ENCODE measurements at places on chromosomes 4 and X.

DNA sequence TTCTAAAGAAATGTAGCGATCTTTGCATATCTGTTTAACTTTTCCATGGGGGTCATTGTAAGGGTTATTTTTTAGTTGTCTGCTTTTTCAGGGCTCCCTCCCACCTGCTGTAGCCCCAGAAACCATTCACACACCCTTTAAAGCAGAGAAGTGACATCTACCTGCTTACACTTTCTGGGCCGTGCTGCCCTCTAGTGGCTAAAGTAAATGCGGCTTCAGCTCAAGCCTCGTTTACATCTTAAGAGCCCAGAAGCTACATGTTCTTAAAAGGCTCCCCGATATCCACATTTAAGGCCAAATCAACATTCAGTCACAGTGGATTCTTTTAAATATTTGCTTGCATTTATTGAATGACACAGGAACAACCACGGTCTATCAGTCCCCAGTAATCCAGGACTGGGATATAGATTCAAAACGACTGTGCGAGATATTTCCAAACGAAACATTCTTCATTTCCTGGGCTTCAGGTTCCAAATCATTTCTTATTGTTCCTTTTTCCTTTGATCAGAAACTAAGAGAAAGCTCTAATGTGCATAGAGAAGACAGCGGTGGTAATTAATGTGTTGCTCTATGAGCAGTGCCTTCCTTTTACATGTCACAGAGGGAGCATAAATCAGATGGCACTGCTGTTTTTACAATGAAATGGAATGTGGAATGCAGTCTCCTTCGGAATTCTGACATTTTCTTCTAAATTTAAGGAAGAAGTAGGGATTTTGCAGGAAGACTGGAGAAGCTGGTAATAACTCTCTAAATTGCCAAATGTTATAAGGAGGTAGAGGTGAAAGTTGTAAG is 119.9 kb downstream of the RASGEF1B start:
- peak; percentile 77 for DNase-seq

DNA sequence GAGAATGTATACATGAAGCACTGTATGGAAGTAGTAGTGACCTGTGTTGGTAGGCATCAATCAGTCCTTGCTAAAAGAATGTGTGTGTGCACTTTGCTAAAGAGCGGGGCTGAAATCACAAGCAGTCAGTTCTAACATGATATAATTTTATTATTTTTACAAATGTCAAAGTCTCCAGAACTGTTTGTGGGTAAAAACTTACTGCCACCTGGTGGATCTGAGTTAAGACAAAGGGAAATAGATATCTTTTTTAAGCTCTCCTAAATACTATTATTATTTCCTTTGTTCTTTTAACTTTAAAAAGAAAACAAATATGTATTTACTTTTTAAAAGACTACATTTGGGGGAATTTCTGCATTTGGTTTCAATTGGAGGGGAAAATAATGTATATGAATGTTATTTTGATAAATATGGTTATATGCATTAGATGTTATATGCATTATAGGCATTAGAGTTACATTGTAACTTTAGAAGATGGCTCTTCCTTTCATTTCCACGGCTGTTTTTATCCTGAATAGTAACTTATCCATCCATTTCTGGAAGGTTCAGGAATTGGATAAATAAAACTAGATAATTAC is 7.8 kb upstream of the CLOCK start:
- no peak for DNase-seq

DNA sequence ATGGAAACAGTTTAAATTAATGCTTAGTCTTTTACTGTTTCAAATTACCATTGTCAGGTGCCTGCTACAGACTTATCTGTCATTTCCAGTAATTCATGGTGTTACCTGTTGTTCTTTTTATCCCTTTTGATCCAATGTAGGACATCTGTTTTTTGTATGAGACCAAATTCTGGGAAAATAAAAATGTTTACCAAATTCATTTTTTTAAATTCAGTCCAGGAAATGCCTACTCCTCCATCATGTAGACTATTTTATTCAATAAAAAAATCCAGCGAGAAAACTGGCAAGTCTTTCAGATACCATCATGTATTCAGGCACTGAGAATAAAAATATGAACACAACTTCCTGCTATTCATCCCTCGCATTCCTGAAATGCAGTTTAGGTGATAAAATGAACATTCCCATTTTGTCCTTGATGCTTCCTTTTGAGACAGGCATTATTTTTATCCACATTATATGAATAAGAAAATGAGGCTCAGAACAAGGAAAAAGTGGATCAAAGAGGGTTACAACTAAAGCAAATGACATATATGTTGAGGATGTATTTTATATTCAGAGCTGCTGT is 584.2 kb downstream of the SPRY1 start:
- DNase-seq = no peak

GRCh38 chr4:156290811-156291210 is 337.1 kb upstream of the CTSO start:
- no peak for DNase-seq

DNA sequence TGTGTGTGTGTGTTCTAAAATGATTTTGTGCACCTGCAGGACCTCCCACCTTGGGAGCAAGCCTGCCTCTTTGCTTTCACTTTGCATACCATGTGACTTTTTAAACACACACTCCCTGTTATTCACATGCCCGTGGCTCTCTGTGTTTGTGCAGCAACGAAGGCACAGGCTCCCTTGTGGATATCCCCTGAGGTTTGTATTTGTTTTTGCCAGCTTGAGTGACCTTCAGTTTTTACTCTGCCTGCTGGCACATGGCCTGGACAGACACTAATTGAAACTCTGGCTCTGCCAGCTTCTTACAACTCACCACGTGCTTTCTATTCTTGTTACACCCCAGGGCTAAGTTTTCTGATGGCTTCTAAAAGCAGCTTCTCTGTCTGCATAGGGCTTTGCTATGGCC is 885.8 kb downstream of the SH3BGRL start:
- no peak for DNase-seq

GRCh38 chrX:147763131-147763530 is 148.6 kb upstream of the FMR1 start:
- DNase-seq = no peak

GRCh38 chr4:16067515-16067914 is 16.3 kb downstream of the PROM1 start:
- no peak for DNase-seq

Measured in astrocyte of the cerebellum (primary cell).